ENCODE measurements at places on chromosomes 4 and X.

DNA sequence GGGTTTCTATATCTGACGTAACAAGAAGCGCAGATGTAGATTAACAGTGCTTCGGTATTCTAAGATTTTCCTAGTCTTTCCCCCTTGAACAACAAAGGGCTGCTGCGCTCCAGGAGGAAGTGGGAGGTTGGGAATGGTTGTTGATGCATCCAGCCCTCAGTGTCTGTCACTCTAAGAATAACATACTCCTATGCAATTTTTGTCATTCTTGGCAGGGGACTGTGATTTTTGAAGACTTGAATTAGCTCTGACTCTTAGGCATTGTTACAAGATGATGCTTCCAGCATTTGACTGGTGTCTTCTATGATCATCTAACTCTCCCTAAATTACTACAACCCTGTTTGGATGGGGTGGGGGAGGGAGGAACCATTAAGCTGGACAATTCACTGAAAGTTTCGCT, 394.2 kb downstream of the ARHGAP24 start:
- DNase-seq = no peak

- DNase-seq = no peak
Measured at GRCh38 chrX:44155126-44155525, 181.9 kb upstream of the NDP start.

GRCh38 chr4:24471486-24472160, 112.7 kb downstream of the DHX15 start:
- no peak for DNase-seq

DNA sequence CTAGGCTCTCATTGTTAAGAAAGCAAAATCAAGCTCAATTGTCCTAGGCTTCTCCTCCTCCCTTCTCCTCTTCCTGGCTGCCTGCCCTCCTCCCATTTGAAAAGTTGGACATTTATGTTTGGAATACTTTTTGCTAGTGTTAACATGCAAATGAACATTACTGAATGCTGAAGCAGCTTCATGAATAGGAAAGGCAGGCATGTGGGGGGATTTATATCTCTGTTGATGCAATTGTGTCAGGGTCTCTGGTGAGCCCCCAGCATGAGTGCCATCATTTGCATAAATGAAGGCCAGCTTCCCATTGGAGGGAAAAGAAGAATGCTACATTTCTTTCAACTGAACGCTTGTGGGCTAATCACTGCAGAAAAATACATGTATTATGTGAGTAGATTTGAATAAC, 160.1 kb upstream of the NDST3 start:
- DNase-seq = no peak

GRCh38 chr4:4639370-4639769, 97.5 kb upstream of the STX18 start:
- no peak for DNase-seq

DNA sequence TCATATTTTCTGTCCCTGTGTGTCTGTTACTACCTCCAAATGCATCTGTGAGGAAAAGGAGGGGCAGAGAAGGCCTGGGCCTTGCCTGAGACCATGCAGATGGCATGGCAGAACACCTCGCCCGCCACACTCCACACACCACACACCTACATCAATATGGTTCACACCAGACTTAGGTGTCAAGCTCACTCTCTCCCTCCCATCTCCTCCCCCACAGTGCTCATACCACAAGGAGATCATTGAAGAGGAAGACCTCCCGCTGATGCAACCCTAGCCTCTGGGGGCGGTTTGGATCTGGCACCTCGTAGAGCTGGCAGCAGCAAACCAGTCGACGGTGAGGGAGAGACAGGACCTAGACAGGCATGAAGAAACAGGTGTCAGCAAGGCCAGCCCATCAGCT, 16.6 kb upstream of the KDM5C start:
- no peak for DNase-seq

DNA sequence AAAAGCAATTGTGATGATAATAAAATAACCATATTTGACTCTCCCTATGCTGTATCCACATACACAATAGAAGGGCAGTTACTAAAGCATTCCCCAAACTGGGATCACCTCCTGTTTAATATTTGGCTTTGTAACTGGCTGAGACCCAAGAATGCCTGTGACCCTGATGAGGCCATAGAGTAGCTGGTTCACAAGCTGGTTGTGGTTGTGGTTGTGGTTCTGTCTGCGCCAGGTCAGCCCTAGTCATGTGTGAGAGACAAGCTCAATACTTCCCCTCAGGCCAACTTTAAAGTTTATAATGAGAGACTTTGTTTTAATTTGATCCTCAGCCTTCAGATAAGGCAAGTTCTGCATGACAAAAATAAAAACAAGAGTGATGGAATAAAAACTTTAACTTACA, 209.9 kb downstream of the PARM1 start:
- DNase-seq = no peak

DNA sequence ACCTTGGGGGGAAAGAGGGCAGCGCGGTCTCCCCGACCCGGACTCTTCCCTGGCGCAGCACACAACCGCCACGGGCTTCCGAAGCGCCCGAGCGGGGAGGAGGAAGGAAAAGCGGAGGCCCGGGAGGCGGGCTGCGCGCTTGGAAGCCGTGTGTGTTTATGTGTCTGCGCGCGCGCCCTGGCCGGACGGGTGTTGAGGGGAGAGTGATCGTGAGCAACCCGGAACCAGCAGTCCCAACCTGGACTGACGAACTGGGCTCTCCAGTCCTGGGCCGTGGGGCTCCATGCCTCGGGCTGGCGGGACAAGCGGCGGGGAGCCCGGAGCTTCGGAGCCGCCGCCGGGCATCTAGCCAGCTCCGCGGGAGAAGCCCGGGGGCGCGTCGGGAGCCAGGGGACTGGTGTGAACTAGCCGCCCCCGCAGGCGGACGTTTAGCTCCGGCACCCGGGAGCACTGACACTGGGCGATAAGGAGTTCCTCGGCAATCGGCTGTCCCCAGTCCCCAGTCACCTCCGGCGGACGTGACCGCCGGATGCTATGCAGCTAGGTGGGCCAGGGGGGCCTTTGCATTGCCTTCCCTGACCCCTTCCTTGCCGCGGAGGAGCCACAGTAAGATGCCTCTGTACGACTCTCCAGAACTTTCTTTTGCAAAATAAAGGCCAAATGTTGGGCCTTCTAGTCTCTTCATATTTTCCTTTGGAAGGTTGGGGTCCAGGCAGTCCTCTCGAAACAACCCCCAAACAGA, 74.8 kb upstream of the BCOR start:
- no peak for DNase-seq

DNA sequence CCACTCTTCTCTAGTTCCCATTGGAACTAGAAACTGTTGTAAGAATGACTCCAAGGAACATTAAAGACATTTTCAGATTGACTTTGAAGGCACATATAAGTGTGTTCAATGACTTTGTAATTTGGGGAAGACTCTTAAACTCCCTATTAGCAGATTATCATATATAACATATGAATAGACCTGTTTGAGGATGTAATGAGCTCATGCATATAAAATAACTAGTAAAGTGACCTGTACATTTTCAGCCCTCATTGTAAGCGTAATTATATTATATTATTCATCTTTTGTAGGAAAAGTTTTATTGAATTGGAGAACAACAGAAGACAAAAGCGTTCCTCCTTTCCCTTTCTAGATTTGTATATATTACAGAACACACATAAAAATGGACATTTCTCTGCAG, 455.1 kb downstream of the IL1RAPL1 start:
- DNase-seq = no peak

- DNase-seq = no peak
Measured at GRCh38 chrX:130594453-130594916, 192.7 kb downstream of the RBMX2 start.

DNA sequence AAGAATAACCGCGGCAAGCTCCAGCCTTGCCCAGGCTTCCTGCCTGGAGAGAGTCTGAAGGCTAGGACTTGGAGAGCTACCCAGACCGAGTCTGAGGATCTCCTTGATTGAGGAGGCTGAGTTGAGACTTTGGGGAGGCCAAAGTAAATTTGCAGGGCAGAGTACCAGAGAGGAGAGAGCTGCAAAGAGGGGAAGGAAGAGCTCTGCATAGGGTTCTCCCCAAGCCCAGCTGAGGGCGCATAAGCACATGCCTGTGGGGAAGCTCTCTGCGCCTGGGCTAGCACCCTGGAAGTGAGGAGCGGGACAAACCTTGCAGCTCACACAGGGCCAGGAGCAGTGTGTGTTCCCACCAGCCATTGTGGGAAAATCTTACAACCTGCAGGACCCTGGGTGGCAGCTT, 56.1 kb downstream of the FAM193A start:
- no peak for DNase-seq

DNA sequence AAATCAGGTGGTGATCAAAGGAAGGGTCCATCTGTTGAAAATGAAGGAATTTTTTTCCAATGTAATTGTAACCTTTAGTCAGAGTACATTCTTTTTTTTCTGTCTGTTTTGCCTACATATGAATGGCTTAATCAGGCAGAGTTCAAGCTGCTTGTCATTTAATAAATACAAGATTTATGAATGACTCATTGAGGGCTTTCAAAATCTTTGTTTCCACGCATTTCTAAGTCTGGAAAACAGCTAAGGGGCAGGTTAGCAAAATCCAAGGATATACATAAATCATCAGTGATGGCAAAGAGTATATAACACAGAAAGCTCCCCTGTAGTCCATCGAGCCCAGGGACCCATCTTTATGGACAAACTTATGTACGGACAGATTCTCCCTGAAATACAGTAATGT, 1.8 kb downstream of the CA5B start:
- DNase-seq = no peak

DNA sequence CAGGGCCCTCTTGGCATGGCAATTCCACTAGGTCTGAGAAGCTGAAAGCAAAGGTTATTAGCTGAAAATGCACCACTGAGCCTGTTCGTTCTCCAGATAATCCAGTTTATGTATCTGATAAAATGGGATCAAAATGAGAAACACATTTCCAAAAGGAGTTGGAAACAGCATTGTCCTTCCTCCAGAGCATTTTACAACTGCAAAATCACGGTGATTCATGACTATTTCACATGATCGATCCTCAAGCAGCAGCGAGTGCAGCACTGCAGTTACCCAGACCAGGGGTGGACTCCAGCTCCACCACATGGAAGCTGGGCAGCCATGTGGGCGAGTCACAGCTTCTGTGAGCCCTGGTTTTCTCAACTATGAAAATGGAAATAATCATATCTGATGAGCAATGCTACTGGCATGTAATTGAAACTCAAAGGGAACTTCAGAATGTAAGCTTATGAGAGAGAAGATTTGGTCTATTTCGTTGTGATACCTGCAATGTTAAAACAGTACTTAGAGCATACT, 78.7 kb upstream of the MSX1 start:
- DNase-seq = no peak

GRCh38 chr4:38060829-38061431, 100.7 kb downstream of the PTTG2 start:
- DNase-seq = no peak

GRCh38 chr4:139438141-139438540, 15.8 kb upstream of the RAB33B start:
- DNase-seq = no peak

GRCh38 chr4:155419266-155419665, 42.5 kb upstream of the MAP9 start:
- DNase-seq = no peak

DNA sequence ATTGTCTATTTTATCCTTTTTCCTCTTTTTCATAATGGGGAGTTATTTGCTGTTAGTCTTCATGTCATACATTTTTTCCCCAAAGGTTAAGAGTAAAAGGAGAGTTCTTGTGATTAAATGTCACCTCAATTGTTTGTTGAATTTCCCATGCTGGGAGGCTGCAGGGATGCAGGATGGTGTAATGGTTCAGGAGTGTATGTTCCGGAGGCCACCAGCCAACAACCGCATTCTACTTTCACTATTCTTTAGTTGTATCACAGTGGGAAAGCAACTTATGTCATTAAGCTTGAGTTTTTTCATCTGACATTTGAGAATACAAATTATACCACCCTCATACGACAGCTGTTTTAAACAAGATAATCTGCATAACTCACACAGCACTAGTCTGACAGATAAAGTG, 15.4 kb downstream of the AFP start:
- DNase-seq = no peak

DNA sequence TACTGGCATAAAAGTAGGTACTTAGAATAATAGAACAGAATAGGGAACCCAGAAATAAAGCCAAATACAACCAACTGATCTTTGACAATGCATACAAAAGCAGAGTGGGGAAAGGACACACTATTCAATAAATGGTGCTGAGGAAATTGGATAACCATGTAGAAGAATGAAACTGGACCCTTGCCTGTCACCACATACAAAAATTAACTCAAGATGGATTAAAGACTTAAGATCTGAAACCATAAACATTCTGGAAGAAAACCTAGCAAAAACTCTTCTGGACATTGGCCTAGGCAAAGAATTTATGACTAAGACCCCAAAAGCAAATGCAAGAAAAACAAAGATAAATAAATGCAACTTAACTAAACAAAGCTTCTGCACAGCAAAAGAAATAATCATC, 45.6 kb downstream of the ARFIP1 start:
- DNase-seq = no peak

- no peak for DNase-seq
Measured at GRCh38 chr4:122555216-122555615, 65.7 kb downstream of the IL21 start.

- no peak for DNase-seq
Measured at GRCh38 chr4:8090312-8090711, 68.3 kb downstream of the ABLIM2 start.

DNA sequence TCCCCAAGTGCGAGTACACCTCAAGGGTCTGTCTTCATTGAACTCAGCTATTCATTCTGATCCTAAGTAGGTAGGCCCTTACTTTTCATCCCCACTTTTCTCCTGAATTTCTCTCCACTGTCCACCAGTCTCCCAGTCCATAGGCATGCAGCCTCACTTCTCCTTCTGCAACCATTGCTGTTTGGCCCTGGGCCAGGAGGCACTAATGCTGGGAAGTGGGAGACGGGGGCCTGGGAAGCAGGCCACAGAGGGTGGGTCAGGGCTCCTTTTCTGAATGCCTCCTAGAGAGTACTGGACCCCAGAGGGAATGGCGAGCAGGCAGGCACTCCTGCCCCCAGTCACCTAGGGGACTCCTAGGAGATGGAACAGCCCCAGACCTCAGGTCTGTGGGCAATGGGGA, 203.5 kb upstream of the RPL34 start:
- no peak for DNase-seq

- no peak for DNase-seq
Measured at GRCh38 chr4:151144329-151145072, 45.1 kb downstream of the RPS3A start.

GRCh38 chrX:153495362-153495751, 577 bp downstream of the BGN start:
- DNase-seq = no peak

DNA sequence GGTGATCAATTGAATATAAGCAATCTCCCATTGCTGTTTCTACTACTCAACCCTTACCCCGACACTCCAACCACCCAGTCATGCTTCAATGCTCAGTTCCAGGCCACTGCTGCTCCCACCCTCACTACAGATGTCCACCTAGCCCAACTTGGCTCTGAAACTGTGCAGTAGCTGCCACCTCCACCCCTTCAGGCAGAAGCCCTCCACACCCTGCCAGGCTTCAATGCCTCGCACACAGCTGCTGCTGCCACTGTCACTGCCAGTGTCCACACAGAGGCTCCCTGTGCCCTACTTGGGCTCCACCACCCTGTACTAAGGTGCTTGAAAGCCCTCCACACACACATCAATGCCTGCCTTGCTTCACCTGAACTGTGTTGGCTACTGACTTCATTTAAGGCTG, 34.6 kb downstream of the LAMTOR3 start:
- DNase-seq = no peak

- no peak for DNase-seq
Measured at GRCh38 chr4:108453366-108453765, 167.0 kb upstream of the RPL34 start.
